ENCODE measurements at places on chromosomes 13 and 19.
A peak's percentile ranks its signal among the peaks of the same experiment; 100 is the strongest.

DNA sequence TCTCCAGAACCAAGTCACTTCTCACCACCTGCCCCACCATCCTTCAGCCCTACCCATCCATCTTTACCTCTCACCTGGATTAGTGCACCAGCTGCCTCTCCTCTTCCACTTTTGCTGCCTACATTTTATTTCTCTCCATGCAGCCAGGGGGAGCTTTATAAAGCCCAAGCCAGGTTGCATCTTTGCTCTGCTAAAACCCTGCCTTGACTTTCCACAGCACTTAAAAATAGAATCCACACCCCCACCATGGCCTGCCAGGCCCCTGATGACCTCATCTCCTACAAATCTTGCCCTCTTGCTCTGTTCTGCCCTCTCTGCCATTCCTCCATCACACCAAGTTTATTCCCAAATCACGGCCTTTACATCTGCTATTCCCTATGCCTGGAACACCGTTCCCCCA, 1.8 kb downstream of the HOOK2 start:
- DNase-seq, result peak; percentile 21

DNA sequence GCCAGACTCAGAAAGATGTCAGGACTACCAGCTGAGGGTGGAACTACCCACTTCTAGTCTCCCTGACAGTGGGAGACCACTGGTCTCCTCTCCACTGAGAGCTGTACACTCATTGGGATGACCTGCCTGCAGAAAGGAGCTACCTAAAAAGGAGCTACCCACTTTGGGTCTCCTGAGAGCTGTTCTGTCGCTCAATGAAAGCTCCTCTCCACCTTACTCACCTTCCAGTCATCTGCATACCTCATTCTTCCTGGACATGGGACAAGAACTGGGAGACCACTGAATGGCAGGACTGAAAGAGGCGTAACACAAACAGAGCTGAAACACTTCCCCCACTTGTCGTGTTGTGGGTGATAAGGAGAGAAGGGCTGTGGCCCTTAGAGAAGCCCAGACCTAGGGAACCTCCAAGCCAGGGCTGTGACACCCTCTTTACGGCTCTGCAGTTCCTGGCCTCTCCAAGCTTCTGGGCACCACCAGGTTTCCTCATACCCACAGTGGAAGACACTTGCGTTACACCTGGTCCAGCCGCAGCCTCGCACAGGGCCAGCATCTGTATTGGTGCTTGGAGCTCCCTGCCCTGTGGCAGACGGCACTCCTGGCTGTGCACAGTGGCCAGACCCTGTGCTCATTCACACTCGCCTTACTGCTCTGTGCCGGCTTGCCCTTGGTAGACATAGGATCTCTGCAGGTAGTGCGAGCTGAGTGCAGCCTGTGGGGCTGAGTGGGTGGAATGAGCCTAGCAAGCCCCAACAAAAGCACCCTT, 54.9 kb upstream of the SLITRK6 start:
- no peak for DNase-seq

DNA sequence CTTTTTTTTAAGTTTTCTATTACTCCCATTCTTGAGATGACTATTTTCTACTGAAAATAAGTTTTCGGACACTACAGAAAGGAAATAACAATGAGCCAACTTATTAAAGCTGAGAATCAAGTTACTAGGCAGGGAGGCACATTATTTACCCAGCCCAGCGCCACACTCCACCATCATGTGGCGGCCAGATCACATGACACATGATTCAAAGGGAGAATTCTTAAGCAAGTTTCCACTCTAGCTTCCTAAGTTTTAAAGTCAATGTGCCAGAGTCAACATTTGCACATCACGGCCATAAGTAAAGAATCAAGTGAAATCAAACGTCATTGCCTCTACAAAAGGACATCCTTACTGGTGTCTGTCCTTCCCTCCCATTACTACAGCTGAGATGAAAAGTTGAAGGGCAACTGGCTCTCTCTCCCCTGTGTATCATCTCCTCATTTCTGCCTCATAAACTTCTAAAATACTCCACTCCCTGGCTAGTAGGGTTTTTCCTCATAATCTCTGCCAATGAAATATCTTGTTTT, 81.7 kb downstream of the KLF12 start:
- DNase-seq, result no peak

GRCh38 chr13:25756912-25757311, 294.9 kb downstream of the SHISA2 start:
- DNase-seq, result no peak
